Activated naive CD4-positive, alpha-beta T cell treated with anti-CD3 and anti-CD28 coated beads, Interleukin-2, amount 50 U/mL, for 72 hours (primary cell): ENCODE measurements at places on chromosomes 5 and 9. TPM values are rescaled to one million over a fixed set of nuclear protein-coding genes. Genes with fewer than 3 reads are reported as not detected.

GRCh38 chr9:137311171-137311985 is 9.3 kb upstream of the NRARP start:
- no peak for DNase-seq

- DNase-seq = no peak
Measured at GRCh38 chr5:15901151-15901550, 278.4 kb downstream of the MARCHF11 start.

PCDHGA8 gene
- not detected for total RNA-seq

COL5A1 gene
- 0.18 TPM for total RNA-seq

ZNF79 gene
- 10.3 TPM for total RNA-seq

GRCh38 chr5:149901511-149901910 is 43.1 kb downstream of the PDE6A start:
- no peak for DNase-seq

- DNase-seq = no peak
Measured at GRCh38 chr5:79330071-79330470, 94.1 kb downstream of the JMY start.

GRCh38 chr9:92132501-92132900 is 17.3 kb upstream of the SPTLC1 start:
- no peak for DNase-seq

- DNase-seq = no peak
Measured at GRCh38 chr5:108942701-108943100, 195.0 kb downstream of the FER start.

DNA sequence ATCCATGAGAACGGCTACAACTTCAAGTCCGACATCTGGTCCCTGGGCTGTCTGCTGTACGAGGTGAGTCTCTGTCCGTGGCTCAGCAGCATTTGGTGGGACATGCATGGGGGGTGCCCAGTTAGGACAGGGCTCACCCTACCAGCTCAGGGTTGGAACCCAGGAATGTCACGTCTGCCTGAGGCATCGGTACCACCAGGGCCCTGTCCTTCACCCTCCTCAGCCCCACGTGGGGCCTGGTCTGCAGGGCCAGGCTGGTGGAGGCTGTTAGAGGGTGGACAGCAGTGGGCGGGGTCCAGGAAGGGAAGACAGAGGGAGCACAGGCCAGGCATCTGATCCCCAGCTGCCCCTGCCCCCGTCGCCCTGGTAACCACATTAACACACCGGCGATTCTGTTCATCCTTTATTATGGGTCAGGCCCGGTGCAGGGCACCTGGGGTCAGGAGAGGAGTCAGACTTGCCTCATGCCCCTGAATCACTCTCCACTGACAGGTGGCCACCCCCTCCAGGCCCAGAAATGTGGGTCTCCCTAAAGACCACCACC is 75.6 kb downstream of the PSMB7 start:
- DNase-seq = no peak

GRCh38 chr9:97766092-97766491 is 69.0 kb upstream of the XPA start:
- no peak for DNase-seq

SLC46A2 gene
- total RNA-seq = not detected

SLC22A4 gene
- total RNA-seq = 1.5 TPM

DNA sequence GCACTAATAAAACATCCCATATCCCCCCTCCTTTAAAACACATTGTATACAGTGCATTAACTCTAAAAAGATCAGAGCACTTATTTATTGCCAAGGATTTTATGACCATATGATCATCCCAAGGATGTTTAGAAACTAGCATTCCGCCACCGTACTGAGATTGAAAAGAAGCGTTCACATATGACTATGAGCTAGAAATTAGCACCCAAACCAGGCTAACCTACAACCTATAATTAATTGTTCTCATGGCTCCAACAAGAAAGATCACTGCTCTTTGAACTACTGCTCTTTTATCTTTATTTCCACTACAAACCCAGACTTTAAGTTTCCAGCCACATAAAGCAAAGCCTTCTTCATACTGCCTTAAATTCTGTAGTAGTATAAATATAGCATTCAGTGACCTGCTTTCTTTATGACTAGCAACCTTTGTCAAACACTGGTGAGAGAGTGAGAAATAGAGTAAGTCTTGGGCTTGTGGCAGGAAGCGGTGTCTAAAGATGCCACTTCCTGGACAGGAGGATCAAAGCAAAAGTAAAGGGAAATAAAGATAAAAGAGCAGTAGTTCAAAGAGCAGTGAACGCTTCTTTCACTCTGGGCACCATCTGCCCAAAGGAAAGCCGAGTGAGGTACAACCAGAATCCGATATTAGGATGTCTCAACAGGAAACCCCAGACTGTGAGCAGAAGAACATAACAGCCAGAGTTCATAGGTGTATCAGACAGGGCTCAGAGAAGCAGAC is 151.1 kb upstream of the ERCC6L2 start:
- peak; percentile 56 for DNase-seq

ANKRD31 gene
- 0.47 TPM for total RNA-seq

MSX2 gene
- total RNA-seq = not detected

DNA sequence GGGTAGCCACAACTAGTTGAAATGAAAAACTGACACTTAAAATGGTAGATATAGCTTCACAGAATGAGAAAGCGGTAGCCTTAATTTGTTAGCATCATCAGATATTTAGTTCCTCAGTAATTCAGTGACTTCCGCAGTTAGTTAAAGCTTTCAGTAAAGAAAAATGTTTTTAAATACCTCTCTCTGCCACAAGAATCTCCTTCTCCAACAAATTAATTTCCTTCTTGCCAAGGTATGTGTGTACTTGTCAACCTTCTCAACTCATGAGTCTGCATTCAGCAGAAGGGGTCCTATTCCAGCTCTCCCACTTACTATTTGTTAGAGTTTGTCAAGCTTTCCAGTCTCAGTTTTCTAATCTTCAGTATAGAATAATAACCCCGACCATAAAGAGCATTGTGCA is 26.3 kb upstream of the ERAP1 start:
- no peak for DNase-seq

FCHO2 gene
- total RNA-seq = 1.5 TPM

- no peak for DNase-seq
Measured at GRCh38 chr9:25845867-25846266, 167.6 kb upstream of the TUSC1 start.

- no peak for DNase-seq
Measured at GRCh38 chr5:180637962-180638680, 11.3 kb downstream of the FLT4 start.

GRCh38 chr5:97074859-97075489 is 67.4 kb downstream of the LIX1 start:
- DNase-seq = no peak

LRRC70 gene
- total RNA-seq = 2.0 TPM
